ENCODE measurements at places on chromosomes 12 and 14. TPM values are rescaled to one million over a fixed set of nuclear protein-coding genes. Genes with fewer than 3 reads are reported as not detected.

DNA sequence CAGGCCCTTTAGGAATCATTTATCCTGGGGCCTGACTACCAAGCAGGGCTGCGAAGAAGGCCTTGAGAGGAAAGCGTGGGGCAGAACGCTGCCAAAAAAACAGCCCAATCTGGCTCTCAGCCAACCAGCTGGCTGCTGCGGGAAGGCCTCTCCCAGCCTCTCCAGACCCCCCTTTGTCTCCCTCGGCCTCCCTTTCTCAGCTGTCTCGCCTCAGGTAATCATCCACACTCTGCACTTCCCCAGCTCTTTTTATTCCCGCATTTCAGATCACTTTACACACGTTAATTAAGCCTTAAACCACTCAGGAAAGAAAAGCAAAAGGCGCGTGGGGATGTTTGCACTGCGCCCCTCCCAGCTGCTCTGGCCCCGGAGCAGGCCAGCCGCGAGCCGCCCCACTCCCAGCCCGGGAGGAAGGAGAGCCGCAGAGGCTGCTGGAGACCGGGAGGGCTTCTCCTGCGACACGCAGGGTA lies 208.2 kb upstream of the FOXN3 start:
- no peaks in the 10 kb centered on the region for H3K27me3 ChIP-seq
- DNase-seq, result no peak
- no peak overlapping the region for H3K4me3 ChIP-seq
- H3K4me1 ChIP-seq, result peaks cover 91% of the 10 kb centered on the region
- peak overlapping the region; percentile 61 for H3K27ac ChIP-seq
- H3K36me3 ChIP-seq, result peaks cover 5% of the 10 kb centered on the region

DNA sequence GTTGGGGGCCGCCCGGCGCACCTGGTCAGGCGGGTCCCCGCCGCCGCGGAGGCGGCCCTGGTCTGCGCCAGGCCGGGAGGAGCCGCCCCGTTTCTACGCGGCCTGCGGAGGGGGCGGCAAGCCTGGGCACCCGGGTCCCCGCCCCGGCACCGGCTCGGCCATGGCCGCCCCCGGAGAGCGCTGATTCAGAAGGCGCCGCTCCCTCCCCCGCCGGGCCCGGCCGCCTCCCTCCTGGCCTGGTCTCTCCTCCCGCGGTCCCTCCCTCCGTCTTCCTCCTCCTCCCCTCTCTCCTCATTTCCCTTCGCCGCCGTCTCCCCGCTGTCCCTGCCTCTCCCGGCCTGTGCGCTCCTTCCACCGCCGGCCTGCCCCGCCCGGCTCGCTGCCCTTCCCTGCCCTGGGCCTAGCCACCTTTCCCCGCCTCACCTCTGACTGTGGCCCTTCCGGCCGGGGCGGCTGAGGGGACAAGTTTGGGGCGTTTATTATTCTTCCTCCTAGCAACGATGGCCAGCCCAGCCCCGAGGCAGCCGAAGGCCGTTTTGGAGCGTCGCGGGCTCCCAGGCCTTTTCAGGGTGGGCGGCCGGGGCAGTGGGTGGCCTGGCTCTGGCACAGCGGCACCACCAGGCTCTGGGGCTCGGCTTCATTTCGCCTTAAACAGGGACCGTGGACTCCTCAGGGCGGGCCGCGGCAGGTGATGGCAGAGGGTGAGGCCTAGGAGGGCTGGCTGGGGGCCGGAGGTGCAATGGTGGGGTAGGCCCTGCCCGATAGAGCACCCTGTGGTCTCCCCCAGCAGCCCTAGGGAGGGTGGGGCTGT lies 768 bp downstream of the CEP170B start:
- peak overlapping the region; percentile 81 for H3K4me3 ChIP-seq
- H3K36me3 ChIP-seq, result no peaks in the 10 kb centered on the region
- H3K4me1 ChIP-seq, result peaks cover 5% of the 10 kb centered on the region
- DNase-seq, result peak; percentile 55
- H3K27me3 ChIP-seq, result peaks cover 17% of the 10 kb centered on the region

The PLA2G1B gene
- not detected for total RNA-seq

- H3K27me3 ChIP-seq, result no peaks in the 10 kb centered on the region
- no peaks in the 10 kb centered on the region for H3K36me3 ChIP-seq
- no peak for DNase-seq
Measured at GRCh38 chr12:93229494-93230325, 148.0 kb upstream of the NUDT4 start.

The LMBR1L gene
- 108 TPM for total RNA-seq

DNA sequence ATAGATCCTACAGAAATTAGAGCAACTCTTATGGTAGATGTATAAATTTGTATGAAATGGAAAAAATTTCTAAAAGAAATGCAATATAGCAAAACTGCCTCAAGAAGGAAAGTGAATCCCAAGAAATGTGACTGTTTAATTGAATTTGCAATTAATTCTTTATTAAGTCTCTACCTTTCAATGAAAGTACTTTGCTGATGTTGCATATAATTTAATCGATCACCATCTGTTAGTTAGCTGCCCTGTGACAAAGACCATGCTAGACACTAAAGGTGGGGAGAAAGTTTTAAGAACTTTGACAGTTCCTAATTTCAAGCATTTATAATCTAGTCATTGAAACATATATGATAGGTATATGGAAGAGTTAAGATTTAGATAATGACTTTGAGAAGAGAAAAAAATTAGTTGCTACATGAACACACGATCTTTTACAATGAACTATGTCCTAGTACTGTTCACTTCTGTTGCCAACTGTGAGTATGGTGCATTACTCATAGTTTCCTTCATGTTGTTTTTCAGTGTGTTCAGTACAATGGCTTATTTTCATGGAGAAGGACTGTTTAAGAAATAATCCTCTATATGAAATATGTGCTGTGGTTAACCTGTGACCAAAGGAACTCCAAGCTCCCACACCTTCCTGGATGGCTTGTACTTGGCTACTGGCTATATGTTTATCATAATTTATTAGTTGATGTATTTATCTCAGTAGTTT lies 128.4 kb downstream of the METTL25 start:
- DNase-seq, result no peak
- no peak overlapping the region for H3K27ac ChIP-seq
- H3K4me3 ChIP-seq, result no peak overlapping the region
- no peaks in the 10 kb centered on the region for H3K27me3 ChIP-seq
- peaks cover 5% of the 10 kb centered on the region for H3K36me3 ChIP-seq

- H3K36me3 ChIP-seq, result peaks cover 6% of the 10 kb centered on the region
- no peak overlapping the region for H3K4me3 ChIP-seq
- no peaks in the 10 kb centered on the region for H3K27me3 ChIP-seq
- no peak for DNase-seq
- H3K27ac ChIP-seq, result peak overlapping the region; percentile 91
Measured at GRCh38 chr14:69713209-69713781, 53.6 kb upstream of the SRSF5 start.

The KRT86 gene
- total RNA-seq, result 0.82 TPM
